Stimulated activated CD4-positive, alpha-beta T cell treated with anti-CD3 and anti-CD28 coated beads, Interleukin-15, amount 100 ng/mL, for 1 hour (primary cell): ENCODE measurements at places on chromosomes 11 and 22.

GRCh38 chr11:45924036-45924915, 1.8 kb downstream of the LARGE2 start:
- no peak for DNase-seq

GRCh38 chr11:86515297-86516094, 140.8 kb downstream of the CCDC81 start:
- no peak for DNase-seq

DNA sequence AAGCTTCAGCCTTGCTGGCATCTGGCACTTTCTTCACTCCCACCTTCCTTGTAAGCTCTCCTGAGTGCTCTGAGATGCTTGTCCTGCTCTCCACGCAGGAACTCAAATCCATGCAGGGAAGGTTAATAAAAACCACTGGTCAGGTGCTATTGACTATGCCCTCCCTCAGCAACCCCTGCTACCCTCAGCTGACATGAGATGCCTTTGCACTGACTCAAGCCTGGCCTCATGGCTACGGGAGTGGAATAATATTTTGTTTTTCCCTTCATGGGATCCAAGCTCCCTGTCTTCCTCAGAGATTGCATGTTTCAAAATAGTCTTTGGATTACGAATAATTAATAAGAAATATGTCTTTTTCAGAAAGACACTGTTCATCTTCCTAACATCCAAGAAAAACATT, 31.7 kb upstream of the ABCC8 start:
- no peak for DNase-seq

GRCh38 chr11:107050121-107050520, 31.8 kb upstream of the GUCY1A2 start:
- no peak for DNase-seq

DNA sequence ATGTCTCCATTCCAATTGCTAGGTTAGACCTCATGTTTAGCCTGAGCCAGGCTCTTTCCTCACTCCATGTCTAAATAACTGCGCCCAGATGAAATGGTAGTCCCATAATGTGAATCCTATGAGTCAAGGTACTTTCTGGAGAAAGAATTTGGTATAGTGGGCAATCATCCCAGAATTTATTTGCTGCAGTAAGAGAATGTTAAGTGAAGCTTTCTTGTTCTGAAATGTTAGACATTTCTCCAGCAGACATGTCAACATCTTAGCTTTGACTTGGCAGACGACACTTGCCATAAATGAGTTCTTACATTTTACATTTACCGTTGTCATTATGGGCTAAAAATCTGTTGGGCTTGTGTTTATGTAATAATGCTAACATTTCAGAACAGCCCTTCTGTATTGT, 165.2 kb downstream of the PGR start:
- DNase-seq: no peak

GRCh38 chr22:49296561-49296960, 531.1 kb downstream of the BRD1 start:
- no peak for DNase-seq

- DNase-seq: no peak
These were observed 43.3 kb upstream of the WEE1 start for GRCh38 chr11:9530020-9530621.

- DNase-seq: no peak
These were observed 750.7 kb downstream of the BRD1 start for GRCh38 chr22:49077036-49077393.

DNA sequence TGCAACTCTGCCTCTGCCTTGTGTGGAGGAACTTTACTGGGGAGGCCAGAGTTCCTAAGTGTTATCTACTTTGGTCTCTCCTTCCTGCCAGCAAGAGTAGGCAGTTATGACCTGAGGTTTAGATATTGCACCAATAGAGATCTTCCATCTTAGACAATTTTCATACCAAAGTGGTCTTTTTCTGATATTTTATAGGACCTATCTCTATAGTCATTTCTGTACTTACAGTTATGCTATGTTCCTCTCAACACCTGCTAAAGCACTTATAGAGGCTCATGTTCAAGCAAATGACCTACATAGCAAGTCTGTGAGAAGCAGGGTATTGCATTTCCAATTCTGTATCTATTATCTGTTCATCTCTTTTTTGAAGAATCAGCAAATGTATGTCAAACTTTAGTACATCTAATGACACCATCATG, 80.8 kb downstream of the HORMAD2 start:
- no peak for DNase-seq

GRCh38 chr11:106031202-106031810, 9.3 kb upstream of the MSANTD4 start:
- DNase-seq: no peak

- DNase-seq: no peak
These were observed 13.7 kb downstream of the GDPD4 start for GRCh38 chr11:77287615-77288273.

- DNase-seq: no peak
These were observed 40.6 kb downstream of the OR4D9 start for GRCh38 chr11:59551659-59552521.

DNA sequence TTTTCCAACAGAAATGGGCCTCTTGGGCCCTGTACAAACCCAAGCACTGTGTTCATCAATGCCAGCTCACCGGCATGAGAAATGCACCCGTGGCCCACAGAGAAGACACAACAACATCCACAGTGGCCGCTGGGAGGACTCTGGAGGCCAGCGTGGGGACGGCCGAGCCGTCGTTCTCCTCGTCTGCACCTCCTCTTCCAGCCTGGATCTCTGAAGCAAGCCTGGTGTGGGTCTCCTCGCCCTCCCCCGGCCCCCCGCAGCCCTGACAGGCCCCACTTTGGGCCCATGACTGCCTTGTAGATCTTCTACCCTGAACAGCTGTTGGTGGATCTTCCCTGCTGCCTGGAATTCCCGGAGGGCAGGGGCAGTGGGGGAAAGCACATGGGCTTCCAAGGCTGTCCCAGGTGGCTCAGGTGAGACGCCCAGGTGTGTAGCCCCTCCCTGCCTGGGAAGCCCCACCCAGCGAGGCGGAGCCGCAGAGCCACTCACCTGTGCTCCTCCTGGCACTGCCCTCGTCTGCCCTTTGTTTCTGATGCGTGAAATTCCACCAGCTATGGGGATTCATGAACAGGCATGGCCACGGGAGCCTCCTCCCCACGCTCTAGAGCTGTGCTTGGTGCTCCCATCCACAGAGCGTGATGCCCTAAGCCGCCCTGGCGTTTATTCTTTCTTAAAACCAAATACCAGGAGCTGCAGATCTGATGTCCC, 225.9 kb downstream of the BRD1 start:
- DNase-seq: no peak

DNA sequence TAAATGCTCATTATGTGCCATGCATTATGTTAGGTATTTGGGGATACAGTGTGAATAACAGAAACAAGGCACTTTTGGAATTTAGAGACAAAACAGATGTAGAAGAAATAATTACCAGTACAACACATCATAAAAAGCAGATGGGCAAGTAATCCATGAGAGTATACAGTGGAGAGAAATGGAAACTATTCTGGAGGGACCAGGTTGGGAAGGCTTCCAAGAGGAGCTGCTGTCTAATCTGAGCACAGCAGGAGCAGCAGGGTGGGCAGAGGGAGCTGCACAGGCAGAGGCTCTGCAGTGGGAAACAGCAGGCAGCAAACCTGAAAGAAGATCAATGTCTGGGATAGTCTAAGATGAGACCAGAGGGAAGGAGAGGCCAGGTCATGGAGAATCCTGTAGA, 268.7 kb upstream of the CCDC90B start:
- no peak for DNase-seq

GRCh38 chr11:130421697-130422096, 6.7 kb downstream of the ADAMTS8 start:
- no peak for DNase-seq

GRCh38 chr11:19679952-19680828, 32.4 kb upstream of the NAV2 start:
- no peak for DNase-seq

GRCh38 chr22:26161746-26162145, 7.5 kb upstream of the SEZ6L start:
- no peak for DNase-seq

GRCh38 chr22:19621373-19622060, 92.8 kb upstream of the SEPTIN5 start:
- no peak for DNase-seq

DNA sequence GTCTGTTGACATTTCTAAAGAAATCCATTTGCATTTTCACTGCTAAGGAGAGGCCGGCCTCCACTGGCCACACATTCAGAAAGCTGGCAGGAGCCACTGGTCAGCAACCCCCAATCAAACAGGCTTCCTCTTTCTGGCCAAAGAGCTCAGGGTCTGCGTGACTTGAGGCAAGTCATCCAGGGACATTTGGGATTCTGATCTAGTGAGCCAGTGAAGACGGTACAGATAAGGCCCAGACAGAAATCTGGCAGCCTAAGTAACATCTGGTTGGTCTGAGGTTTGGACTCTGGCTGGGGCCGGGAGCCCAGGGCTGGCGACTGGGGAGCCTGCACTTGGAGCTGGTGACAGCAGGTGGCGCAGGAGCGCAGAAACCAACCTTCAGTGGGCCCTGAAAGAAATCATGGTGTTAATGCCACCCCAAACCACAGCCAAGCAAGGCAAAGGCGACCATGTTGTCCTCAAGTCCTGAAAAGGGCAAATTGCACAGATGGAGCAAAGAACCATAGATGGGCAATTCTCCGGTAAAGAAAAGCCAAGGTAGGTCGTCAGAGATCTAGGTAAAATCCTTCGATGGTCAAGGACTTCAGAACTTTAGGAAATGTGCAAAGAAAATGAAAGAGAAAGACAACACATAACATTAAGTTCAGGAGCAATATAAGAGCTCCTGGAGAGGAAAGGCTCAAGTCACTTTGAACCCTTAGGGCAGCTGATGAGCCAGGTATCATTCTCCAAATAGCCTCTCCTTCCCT, 99.4 kb upstream of the BLID start:
- no peak for DNase-seq

- DNase-seq: no peak
These were observed 639.1 kb downstream of the TBC1D22A start for GRCh38 chr22:47401592-47401898.

DNA sequence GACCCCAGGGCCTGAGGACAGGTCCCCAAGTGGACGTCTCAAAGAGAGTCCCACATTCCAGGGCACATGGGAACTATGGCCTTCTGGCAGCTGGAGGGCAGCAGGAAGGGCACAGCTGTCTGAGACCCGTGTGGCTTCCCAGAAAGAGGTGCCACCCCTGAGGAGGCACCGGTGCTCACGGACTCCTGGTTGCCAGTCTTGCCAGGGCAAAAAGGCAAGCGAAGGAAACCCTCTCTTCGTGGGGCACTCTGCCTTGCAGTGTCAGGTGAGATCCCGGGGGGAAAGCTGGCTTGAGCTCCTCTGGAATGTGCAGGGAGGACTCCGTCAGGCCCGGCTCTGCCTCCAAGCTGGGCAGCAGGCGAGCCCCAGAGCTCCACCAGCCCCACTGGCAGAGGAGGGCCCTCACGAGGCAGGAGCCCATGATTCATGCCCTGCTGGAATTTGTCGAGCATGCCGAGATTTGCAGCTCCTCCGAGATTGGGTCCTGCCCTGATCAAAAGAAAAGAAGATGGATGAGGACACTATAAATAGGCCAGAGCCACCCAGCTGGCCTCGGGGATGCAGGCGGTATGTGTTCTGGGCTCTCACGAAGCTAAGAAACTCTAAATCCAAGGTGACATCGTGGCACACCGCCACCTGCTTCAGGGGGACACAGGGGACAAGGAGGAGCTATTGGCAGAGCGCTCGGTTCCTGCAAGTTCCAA, 9.9 kb upstream of the CELSR1 start:
- no peak for DNase-seq

DNA sequence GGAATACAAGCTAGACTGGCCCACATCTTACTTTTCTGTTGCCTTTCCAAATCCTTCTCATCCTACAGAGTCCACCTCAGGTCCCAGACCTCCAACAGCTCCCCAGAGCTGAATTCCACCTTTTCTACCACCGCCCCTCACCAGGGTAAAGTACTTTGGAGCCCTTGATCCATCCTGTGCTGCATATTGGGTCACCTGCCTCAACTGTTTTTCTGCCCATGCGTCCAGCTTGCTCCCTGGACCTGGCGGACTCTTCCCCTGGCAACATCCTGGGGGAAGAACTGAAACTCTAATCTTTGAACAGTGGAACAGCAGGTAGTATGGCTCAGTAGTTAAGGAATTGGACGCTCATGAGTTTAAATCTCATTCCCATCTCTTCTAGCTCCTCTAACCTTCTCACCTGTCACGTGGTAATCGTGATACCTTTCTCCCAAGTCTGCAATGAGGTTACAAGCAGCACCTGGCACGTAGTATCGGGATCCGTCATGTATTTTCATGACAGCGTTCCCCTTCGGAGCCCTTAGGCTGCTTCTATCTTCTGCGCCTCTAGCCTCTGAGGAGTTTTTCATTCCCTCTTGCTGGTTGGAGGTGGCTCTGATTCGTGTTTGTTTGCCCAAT, 98.1 kb downstream of the CEP164 start:
- no peak for DNase-seq

DNA sequence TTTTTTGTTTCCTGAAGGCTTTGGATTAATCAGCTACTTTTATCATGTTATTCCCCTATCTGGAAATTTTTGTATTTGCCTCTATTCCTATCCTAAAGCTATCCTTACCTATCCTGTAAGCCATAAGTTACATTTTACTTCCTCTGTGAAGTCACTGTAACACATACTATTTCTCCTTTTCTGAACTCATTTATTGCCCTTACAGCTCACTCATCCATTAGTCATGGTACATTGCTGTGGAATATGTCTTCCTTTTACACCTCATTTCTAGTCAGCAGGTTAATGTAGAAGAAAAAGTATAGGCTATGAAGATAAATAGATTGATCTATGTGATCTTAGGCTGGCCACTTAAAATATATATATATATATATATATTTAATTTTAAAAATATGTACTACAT, 28.0 kb downstream of the SWAP70 start:
- DNase-seq: no peak

- DNase-seq: no peak
These were observed 852.6 kb downstream of the TBC1D22A start for GRCh38 chr22:47615051-47615450.

- DNase-seq: no peak
These were observed 63.7 kb downstream of the KCNC1 start for GRCh38 chr11:17798253-17798652.

GRCh38 chr22:50190941-50191741, 5.4 kb downstream of the TRABD start:
- DNase-seq: peak; percentile 67

DNA sequence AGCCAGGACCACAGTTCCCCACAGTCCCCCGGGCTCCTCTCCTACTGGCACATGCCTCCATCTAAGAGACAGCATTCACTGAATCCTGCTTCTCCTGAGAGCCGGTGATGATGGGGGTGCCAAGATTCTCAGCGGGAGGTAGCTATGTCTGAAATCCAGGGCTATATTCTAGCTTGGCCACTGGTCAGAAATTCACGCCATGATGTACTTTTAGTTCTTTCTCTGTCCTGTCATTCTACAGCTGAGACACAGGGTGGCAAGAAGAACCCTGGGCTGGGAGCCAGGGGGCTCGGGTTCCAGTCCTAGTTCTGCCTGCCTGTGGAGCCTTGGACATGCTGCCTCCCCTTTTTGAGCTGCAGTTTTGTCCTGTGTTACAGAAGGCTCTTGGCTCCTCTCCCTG, 59.2 kb upstream of the PHOX2A start:
- DNase-seq: no peak

- no peak for DNase-seq
These were observed 26.5 kb downstream of the RPL27A start for GRCh38 chr11:8709002-8709672.
